ENCODE measurements at places on chromosomes 6 and 20.

GRCh38 chr6:24581084-24581669 lies 64.8 kb downstream of the KIAA0319 start:
- peak; percentile 73 for DNase-seq

- DNase-seq = no peak
These were observed 77.7 kb downstream of the LINC00237 start for GRCh38 chr20:21028436-21028835.

- no peak for DNase-seq
These were observed 1295.1 kb downstream of the EPHA7 start for GRCh38 chr6:92124200-92124651.

DNA sequence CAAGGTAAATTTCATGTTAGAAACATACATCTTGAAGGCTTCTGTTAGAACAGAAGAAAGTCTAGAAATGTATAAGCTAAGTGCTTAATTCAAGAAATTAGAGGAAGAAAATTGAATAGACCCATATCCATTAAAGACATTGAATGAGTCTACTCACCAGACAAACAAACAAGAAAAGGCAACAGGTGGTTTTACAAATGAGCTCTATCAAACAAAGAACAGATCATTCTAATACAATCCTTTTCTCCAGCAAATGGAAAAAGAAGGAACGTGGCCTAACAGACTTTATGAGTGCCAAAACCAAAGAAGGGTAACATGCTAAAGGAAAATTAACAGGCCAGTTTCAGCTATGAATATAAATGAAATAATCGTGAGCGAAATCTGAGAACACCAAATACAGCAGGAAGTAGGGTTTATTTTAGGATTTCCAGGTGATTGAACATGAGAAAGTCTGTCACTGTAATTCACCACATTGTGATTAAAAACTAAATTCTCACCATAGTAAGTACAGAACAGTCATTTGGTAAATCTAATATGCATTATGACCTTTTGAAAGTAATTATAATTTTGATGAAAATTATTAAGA lies 22.6 kb downstream of the MTHFD1L start:
- no peak for DNase-seq

DNA sequence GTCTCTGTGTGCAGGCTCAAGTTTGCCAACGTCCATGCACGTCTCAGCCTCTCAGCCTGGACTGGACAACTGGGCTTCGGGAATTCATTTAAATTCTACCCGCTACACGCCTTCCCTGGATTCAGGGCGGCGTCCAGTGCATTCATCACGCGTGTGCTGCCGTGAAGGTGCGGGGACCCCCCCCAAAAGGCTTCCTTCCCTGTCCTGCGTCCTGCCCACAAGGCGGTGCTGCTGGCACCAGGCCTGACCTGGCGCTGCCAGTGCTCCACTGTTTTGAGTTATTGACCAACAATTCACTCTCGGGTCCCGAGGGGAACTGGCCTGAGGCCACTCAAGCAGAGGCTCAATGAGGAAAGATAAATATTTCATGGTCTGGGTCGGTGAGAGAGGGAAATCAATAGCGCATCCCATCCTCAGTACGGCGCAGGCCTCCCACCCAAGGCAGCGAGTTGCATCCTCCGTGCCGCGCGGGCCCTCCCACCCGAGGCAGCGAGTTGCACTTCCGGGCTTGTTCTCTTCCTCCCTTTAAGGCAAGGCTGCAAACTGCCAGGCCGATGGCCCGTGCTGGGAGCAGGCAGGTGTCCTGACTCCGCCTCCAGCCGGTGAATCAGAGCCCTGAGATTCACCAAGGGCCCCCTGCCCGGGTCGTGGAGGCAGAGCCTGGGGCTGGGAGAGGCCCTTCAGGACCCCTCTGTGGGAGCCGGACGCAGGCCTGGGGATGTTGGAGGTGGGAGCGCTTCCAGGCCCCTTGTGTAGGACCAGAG lies 22.8 kb upstream of the BHLHE23 start:
- no peak for DNase-seq

DNA sequence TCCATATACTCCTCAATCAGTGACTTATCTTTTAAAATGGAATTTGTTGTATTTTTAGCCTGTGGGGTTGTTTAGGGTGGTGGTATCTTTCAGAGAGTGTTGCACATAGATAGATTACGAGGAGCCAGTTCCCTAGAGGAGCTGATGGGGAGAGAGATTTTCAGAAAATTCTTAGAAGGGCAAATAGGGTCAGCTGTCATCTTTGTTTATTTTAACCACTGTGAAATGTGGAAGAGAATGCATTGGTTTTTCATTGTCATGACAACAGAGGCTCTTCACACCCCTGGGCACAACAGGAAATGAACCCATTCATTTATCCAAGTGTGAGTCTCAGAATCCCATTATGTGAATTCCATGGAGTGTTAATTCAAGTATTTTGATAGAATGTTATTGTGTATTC lies 188.4 kb downstream of the JARID2 start:
- no peak for DNase-seq

DNA sequence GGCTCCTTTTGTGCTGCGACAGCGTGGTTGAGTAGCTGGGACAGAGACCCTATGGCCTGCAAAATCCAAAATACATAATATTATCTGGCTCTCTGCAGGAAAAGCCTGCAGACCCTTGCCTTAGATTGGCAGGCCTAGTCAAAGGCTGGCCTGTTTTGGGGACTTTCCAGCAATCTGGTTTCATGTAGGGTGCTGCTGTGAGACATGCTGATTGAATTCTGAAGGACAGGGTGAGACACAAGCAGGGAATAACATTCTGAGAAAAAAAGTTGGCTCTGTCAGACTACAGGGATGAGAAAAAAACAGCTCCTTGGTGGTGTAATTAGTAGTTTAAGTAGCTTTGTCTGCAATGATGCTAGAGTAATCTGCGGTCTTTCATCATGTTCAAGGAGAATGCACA lies 402.7 kb upstream of the AGPAT4 start:
- no peak for DNase-seq

GRCh38 chr6:26249707-26249956 lies 115.4 kb upstream of the BTN3A2 start:
- no peak for DNase-seq

DNA sequence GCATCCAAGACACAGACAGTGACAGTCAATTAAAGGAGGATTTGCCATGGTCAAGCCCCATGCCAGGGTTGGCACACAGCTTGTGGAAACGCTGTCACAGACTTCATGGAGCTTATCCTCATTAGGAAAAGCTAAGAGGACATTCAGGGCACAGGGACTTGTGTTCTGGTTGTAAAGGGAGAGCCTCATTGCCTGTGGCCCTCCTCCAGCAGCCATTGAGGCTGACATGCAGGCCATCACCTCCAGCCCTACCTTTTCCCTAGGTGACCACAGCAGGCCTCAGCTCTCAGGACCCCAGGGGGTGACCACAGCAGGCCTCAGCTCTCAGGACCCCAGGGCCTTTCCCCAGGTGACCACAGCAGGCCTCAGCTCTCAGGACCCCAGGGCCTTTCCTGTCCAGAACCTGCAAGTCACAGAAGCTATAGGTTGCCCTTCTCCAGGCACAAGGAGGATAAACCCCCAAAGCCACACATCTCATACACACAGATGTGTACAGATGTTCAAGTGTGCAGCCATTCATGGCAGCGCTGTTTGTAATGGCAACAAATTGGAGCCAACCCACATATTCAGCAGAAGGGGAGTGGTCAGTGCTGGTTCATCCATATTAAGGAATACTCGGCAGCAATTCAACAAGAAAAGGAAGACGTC lies 26.1 kb downstream of the DUSP22 start:
- no peak for DNase-seq

- DNase-seq = no peak
These were observed 581.6 kb downstream of the HAO1 start for GRCh38 chr20:7358670-7359069.

GRCh38 chr6:137740967-137741761 lies 125.9 kb upstream of the TNFAIP3 start:
- no peak for DNase-seq

DNA sequence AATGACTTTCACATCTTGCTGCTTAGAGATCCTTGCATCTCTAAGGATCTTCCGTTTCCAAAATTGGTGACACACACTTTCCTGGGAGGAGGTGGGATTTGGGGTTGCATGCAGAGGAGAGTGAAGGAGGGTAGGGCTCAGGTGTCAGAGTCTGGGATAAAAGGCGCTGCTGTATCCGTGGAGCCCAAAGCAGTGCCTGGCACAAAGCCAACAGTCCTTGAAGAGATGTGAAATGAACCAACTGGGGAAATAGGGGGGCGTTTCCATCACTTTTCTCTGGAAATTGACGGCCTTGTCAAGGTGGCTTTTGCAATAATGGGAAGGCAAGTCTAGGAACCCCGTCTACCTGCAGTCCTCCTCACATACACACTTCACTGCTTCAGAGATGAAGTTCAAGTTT lies 59.5 kb upstream of the NELFCD start:
- no peak for DNase-seq

DNA sequence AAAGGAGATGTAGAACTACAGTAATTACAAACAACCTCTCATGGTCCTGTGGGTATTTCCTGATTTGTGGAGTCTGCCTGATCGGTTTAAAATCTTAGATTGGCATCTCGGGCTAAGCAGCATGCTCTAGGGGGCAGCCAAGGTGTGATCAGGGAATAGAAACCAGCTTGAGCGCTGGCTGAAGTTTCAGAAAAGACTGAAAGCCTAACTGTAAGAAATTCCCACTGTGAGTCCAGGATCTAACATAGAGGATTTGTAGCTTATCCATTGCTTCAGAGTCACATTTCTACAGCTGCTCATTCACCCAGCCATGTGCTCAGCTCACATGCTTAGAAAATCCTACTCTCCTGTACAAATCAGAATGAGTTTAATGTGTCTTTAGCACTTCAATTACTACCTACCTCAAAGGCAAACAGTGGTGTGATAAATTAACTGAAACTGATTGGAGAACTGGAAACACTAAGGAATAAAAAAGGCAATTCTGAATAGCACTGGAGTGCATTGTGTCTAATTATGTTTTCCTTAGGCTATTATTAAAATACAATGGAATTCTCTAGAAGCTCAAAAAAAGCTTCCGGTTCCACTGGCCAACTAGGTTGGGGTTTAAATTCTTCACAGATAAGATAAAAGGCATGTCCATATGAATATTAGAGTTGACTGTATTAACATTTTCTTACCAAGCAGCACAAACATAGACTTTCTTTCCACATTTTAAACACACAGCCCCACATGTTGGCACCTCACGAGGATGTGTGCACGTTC lies 73.8 kb upstream of the MPC1 start:
- no peak for DNase-seq
